ENCODE measurements at places on chromosomes 7 and 10.

DNA sequence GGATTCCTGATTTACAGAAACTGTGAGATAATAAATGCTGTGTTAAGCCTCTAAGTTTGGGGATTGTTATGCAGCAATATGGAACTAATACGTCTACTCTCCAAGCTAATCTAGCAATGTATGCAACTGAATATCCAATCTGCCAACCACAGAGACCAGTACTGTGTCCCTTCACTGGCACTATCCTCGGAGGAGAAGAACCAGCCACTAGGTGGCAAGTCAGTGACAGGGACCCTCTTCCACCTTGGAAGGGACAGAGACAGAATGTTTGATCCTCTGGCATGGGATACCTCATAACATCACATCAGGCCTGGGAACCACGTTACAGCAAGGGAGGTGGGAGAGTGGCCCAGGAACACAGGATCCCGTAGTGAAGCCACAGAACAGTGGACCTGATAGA is 96.4 kb downstream of the CREM start:
- no peak for DNase-seq

DNA sequence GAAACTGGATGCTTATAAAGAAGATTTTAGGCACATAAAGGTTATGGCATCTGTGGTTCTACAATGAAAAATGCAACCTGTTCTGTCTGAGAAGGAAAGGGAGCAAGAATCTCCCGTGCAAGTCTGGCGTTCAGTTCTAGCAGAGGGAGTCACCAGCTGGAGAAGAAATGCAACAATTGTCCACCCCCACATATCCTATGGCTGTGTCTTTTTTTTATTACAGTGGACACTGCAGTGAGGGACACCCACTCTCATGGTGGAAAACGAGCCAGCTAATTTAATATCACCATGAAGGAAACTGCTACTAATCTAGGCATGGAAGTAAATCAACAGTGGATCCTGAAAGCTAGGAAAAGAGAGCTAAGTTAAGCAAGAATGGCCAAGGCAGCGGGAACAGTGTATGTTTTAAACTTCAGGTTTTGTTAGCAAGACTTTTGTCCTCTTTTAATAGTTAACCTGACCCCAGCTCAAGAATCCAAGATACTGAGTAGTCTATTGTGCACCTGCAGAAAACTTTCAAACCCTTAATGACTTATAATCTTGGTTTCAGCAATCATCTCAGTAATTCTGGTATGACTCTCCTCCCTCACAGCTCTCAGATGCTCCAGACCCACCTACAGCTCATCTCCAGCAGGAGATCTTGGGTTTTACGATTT is 149.3 kb downstream of the FGFR2 start:
- no peak for DNase-seq

GRCh38 chr10:97914837-97915211 is 65.2 kb downstream of the GOLGA7B start:
- DNase-seq, result peak; percentile 30

- DNase-seq, result no peak
Measured at GRCh38 chr10:120085096-120085796, 192.7 kb downstream of the SEC23IP start.

DNA sequence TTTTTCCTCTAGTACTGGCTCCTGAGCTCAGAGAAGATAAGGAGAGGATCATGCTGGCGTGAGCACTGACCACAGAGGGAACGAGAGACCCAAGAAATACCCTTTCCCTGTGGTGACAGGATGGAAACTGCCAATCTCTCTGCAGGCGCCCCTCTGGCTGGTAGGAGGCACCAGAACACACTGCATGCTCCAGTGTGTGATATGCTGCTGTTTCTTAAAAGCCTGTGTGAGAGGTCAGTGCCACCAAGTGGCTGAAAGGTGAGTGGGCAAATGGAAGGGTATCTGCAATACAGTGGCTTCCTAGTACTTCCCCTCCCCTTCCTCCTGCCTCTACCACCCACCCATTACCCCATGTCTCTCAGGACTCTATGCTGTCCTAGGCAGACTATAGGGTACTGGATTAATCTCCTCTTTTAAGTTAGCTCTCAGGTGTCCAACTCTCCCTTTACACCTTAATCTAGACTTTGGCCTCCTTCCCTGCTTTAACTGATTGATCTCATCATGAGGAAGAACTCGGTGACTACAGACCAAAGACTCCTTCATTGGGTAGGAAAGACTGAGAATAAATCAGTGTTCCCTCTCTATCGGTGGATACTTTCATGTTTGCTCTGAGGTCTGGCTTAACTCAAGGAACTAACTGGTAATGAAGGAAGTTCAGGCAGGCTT is 283.6 kb downstream of the ADRA2A start:
- DNase-seq, result peak; percentile 0

- no peak for DNase-seq
Measured at GRCh38 chr7:18468795-18469194, 26.8 kb upstream of the HDAC9 start.

GRCh38 chr7:123522066-123522465 is 12.3 kb downstream of the IQUB start:
- no peak for DNase-seq

DNA sequence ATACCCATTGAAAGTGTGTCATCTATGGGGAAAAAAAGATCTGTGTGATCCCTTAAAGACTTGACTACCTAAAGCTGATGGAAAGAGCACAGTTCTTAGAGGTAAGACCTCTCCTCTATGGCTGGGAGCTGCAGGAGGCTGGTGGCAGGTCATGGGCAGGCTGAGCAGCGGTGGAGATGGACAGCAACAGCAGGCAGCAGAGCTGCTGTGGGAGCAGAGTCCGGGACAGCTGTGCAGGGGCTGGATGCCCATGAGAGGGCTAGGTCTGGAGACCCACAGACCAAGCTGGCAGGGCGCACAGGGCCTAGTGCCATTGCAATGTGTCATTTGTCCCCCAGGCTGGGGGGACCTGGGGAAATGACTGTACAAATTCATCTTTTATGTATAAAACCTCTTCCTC is 13.4 kb upstream of the EPHA1 start:
- DNase-seq, result no peak

GRCh38 chr7:82507976-82508677 is 64.5 kb upstream of the CACNA2D1 start:
- DNase-seq, result no peak

DNA sequence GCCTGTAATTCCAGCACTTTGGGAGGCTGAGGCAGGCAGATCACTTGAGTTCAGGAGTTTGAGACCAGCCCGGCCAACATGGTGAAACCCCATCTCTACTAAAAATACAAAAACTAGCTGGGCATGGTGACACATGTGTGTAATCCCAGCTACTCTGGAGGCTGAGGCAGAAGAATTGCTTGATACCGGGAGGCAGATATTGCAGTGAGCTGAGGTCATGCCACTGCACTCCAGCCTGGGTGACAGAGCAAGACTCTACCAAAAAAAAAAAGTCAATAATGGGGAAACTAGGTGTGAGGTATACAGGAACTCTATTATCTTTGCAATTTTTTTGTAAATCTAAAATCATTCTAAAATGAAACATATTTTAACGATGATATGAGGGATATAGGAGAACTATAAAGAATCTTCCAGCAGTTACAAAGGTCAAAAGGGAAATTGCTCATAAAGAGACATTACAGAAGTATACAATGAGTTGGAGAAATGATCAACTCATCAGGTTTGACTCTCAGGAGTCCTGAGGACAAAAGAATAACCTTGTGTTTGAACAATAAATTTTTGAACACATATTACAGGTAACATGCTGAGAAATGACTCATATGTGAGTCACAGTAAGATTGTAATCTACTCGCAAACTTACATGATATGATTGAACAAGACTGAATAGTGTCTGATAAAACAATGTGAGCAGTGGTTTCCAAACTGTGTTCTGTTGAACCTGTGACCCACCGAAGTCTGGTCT is 272.6 kb downstream of the FGFR2 start:
- DNase-seq, result no peak

DNA sequence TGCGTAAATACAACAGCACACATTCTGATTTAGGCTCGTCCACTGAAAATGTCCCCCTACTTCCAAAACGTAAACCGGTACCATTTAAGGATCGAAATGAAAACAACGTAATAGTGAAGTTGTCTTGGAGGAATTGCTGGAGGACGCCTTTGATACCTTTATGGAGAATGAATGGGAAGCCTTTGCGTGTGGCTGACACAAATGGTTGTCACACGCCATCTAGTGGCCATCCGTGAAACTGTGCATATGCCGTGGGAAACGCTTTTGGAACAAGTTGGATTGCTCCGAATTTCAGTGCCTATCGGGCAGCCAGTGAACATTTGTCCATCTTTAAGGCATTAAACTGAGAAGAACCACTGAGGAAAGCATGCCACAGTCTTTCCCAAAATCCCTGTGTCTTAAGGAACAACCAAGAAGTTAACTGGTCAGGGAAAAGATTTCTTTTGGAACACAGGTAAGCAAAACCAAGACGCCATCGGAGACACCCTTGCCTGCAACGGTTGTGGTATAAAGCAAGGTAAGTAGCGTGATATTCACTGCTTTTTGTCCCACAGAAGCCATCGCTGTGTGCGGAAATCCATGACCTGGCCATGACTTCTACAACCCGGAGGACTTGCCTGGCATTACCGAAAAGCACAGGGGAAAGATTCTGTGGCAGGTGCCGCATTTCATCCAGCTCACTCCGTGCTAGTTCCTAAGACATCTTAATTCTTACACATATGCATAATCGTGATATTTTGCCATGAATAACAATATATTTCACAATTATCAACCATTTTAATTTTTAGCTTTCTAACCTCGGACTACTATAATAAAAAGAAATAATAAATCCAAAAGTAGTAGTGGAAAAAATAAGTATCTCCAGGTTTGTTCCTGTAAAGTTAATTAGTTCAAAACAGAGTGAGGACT is 100.6 kb downstream of the FAM204A start:
- peak; percentile 71 for DNase-seq

- DNase-seq, result no peak
Measured at GRCh38 chr7:99379043-99379577, 4.6 kb downstream of the ARPC1B start.

DNA sequence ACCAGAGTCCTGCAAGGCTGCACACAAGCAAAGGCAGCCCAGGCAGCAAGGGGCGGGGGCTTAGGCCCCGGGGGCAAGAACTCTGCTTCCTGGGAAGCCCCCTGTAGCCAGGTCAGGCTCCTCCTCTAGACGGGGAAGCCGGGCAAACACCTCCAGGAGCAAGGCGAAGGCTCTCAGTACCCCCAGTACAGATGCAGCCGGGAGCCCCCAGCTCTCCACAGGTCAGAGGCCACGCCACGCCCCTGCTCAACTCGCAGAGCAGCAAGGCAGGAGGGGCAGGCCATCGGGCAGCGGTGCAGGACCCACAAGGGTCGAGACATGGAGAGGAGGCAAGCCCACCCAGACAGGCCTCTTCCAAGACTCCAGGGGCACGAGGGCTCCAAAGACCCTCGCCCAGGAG is 108.8 kb downstream of the MAD1L1 start:
- no peak for DNase-seq

DNA sequence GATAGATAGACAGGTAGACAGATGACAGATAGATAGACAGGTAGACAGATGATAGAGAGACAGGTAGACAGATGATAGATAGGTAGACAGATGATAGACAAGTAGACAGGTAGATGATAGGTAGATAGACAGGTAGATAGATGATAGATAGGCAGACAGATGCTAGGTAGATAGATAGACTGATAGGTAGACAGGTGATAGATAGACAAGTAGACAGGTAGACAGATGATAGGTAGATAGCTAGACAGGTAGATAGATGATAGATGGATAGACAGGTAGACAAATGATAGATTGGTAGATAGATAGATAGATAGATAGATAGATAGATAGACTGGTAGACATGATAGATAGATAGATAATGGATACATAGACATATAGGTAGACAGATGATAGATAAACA is 93.4 kb upstream of the ADRB1 start:
- no peak for DNase-seq

- DNase-seq, result no peak
Measured at GRCh38 chr10:98361131-98362025, 53.6 kb downstream of the PYROXD2 start.

- peak; percentile 66 for DNase-seq
Measured at GRCh38 chr7:38781991-38782390, 127.0 kb downstream of the VPS41 start.

- no peak for DNase-seq
Measured at GRCh38 chr10:95260909-95261552, 29.8 kb downstream of the PDLIM1 start.

DNA sequence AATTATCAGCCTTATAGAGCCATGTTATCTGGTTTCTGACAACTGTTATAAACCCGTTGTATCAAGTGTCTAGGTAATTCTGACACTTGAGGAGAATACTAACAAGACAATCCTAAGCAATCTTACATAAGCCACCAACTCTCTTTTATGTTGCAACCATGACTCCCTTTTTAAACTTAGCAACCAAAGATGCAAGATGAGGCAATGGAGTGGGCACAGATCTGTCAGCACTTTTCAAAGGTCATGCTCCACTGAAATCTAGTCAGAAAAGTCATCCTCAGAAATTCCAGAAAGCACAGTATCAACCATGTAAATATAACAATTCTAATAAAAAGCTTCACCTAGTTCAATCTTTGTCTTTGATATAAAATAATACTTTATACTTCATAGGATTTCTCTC is 77.0 kb upstream of the SEMA3A start:
- no peak for DNase-seq
